ENCODE measurements at places on chromosomes 16 and 17.

DNA sequence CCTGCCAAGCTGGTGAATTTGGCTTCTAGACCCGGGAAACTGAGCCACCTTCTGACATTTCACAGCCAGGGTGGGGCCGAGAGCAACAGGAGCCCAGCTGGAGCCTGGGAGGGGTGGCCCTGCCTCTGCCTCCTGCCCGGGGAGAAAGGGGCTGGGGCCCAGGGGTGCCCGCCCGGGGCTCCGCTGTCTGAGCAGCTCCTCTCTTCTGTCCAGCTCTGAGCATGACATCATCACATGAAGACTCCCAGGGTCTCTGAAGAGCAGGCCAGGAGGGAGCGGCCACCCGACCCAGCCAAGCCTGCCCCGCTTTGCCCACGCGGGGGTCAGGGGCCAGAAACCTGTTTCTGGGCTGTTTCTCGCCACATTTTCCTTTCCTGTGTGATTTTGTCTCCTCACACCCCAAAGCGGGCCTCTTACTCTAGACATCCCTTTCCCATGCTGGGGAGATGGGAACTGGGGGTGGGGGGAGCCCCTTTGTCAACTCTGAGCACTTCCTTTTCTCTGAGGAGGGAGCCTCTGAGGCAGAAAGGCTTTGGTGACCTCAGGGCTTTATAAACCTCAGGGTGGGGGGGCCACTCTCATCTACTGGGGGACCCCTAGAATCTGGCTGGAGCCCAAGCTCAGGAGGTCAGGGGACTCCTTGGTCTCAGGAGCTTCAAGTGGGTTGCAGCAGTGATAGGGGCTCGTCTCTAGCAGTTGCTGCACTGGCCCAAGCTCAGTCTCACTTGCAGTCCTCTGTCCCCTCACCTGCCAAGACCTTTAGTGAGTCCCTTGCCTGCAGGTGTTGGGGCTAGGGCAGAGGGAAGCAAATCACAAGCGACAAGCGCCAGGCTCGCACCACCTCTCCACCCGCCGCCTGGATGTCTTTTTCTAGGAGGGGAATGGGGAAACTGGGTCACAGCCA lies 7.6 kb downstream of the UBALD2 start:
- DNase-seq, result no peak
- H3K36me3 ChIP-seq, result no peaks in the 10 kb centered on the region
- peaks cover 38% of the 10 kb centered on the region for H3K4me1 ChIP-seq
- H3K27me3 ChIP-seq, result no peaks in the 10 kb centered on the region

- H3K36me3 ChIP-seq, result no peaks in the 10 kb centered on the region
- no peak for DNase-seq
- no peak overlapping the region for H3K4me3 ChIP-seq
Observed at GRCh38 chr16:27689711-27690110, 139.8 kb downstream of the KATNIP start.

- H3K4me1 ChIP-seq, result no peaks in the 10 kb centered on the region
- H3K27me3 ChIP-seq, result peaks cover 2% of the 10 kb centered on the region
- no peaks in the 10 kb centered on the region for H3K36me3 ChIP-seq
- DNase-seq, result no peak
- H3K27ac ChIP-seq, result no peak overlapping the region
Observed at GRCh38 chr16:24670623-24671454, 58.6 kb upstream of the TNRC6A start.

DNA sequence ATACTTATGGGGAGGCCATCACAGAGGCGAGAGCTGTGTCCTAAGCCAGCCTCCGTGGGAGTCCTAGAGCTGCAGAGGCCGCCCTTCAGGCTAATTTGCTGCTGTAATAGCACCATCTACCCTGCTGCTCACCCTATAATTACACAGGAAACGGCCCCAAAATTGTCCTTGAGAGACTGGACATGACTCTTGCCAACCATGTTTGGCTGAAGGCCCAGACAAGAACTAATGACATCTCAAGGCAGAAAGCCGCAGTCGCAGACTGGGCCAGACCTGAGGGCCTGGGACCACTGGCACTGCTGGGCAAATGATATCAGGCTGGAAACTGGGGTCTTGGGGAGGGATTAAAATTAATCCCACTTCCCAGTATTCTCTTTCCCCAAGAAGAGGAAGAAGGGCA lies 24.1 kb downstream of the PSMD7 start:
- H3K36me3 ChIP-seq, result no peaks in the 10 kb centered on the region
- DNase-seq, result no peak
- H3K4me3 ChIP-seq, result no peak overlapping the region
- no peak overlapping the region for H3K27ac ChIP-seq
- no peaks in the 10 kb centered on the region for H3K4me1 ChIP-seq
- no peaks in the 10 kb centered on the region for H3K27me3 ChIP-seq

DNA sequence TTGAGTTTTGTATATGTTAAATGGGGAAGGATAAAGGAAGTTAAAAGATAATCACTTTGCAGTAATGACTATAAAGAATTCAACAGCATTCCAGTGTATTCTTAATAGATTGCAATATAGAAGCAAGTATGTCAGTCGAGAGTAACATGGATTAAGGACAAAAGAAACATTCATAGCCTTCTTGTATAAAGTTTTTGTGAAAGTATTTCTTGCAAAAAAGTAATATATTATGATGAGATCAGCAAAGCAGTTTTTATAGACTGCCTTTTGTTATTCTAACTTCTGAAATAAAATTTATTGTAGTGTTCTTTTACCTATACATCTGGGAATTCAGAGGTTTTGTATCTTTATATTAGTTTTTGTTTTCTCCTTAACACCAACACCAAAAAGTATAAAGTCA lies 184.9 kb upstream of the RBL2 start:
- no peaks in the 10 kb centered on the region for H3K4me1 ChIP-seq
- no peaks in the 10 kb centered on the region for H3K27me3 ChIP-seq
- no peak overlapping the region for H3K27ac ChIP-seq

DNA sequence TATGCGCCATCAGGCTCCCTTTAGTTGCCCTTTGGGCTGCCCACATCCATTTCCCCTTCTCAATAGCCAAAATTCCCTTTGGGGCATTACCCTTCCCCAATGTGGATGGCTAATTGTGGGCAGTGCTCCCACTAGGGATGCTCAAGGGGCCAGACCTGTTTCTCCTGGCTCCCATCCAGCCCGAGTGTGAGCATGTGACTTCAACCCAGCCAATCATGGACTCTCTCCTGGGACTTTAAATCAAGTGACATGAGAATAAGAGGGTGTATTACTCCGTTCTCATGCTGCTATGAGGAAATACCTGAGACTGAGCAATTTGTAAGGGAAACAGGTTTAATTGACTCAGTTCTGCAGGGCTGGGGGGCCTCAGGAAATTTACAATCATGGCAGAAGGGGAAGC lies 60.9 kb upstream of the WSB1 start:
- H3K27ac ChIP-seq, result no peak overlapping the region
- no peak overlapping the region for H3K4me3 ChIP-seq
- no peak for DNase-seq
- H3K4me1 ChIP-seq, result no peaks in the 10 kb centered on the region
- no peaks in the 10 kb centered on the region for H3K36me3 ChIP-seq

All from T-cell (primary cell).